ENCODE measurements at places on chromosomes 1 and 21.
A peak's percentile ranks its signal among the peaks of the same experiment; 100 is the strongest.

- DNase-seq = no peak
Measured at GRCh38 chr1:162370161-162370560, 6.5 kb downstream of the SPATA46 start.

- no peak for DNase-seq
Measured at GRCh38 chr1:22225858-22226589, 83.1 kb upstream of the WNT4 start.

DNA sequence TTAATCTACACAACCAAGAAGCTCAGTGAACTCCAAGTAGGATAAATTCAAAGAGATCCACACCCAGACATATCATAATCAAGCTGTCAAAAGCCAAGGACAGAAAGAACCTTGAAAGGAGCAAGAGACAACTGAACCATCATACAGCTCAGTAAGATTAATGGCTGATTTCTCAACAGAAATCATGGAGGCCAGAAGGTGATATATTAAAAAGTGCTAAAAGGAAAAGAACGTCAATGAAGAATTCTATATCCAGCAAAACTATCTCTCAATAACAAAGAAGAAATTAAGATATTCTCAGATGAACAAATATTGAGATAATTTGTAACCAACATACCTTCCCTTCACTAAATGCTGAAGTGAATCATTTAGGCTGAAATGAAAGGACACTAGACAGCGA lies 161.8 kb downstream of the TRABD2B start:
- DNase-seq = no peak

DNA sequence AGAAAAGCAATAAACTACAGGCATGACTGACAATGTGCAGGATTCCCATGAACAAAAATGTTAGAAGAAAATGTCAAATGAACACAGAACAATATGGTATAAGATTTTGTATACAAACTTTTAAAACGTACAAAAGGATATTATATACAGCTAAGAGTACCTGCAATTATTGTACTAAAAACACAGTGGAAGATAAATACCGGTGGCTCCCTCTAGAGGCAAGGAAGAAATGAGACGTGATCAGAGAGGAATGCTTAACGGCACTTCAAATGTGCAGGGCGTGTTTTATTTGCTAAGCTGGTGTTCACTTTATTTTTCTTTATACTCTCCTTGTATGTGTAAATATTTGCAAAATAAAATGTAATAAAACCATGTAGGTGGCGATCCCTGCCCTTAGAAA lies 191.8 kb upstream of the SAMSN1 start:
- DNase-seq = peak; percentile 37

GRCh38 chr1:47991187-47991586 lies 6.0 kb downstream of the TRABD2B start:
- no peak for DNase-seq

DNA sequence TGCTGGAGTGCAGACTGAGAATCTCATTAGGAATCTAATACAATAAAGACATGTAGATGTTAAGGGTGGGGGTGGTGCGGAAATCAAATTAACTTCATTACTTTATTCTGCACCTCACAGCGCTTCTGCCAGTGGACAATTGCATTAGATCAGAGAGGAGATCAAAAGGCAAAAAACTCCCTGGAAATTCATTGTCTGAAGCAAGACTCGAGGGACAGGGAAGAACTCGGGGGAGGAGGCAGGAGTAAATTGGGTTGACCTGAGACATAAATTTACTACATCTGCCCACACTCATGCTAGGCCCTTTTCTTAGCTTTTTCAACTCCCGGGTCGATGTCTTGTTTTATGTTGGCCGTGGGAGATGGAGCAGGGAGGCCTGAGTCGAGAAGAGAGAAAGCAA lies 315.4 kb downstream of the SPATA17 start:
- no peak for DNase-seq

DNA sequence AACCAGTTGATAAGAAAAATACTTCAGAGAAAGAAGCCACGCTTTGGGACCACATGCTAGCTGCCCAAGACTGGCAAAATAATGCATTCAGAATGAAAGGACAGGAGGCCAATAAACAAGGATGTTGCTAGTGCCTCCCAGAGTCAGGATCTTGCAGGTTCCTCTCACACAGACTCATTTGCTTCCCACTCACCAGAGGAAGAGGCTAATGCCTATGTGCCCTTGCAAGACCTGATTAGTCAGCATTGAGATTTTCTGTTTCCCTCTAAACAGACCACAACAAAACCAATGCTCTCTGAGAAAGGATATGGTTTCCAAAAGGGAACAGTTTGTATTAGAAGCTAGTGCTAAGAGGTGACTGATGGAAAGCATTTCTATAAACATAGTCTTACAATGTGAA lies 85.7 kb downstream of the NRDC start:
- DNase-seq = no peak

DNA sequence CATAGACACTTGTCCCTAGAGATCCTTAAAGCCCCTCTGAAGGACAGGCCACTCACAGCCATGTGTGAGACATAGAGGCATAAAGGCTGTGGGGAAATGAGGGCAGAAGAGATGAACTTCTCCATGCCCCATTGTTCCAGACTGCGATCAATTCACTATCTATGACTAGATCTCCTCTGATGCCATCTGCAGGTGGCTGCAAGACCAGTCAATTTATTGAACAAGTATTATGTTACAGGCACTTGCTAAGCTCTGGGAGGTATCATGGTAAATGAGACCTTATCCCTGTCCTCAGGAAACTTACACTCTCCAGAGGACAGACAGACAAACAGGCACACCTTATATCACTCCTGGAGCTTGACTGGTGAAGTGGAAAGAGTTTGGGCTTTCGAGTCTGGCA lies 22.9 kb downstream of the UBIAD1 start:
- no peak for DNase-seq

- no peak for DNase-seq
Measured at GRCh38 chr1:26994020-26994786, 711 bp downstream of the TRNP1 start.

DNA sequence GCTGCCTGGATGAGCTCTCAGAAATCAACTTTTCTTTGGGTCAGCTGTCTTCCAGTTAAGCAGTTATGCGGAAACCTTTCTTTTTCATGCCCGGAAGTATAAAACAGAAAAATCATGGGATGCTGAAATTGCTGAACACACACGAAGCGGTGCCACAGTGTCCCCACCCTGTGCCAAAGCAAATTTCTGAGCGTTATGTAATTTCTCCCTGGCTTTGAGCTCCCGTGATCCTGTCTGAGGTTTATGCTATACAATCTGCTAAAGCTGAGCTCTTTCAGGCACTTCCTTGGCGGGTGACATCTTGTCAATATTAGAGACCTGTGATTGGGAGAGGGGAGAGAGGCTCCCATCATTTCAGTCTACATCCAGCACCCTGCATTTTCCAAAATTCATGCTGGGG lies 201.7 kb downstream of the ROR1 start:
- DNase-seq = no peak

- DNase-seq = no peak
Measured at GRCh38 chr1:44351289-44351688, 3.8 kb downstream of the ERI3 start.

GRCh38 chr1:14658642-14659041 lies 60.2 kb downstream of the KAZN start:
- no peak for DNase-seq

DNA sequence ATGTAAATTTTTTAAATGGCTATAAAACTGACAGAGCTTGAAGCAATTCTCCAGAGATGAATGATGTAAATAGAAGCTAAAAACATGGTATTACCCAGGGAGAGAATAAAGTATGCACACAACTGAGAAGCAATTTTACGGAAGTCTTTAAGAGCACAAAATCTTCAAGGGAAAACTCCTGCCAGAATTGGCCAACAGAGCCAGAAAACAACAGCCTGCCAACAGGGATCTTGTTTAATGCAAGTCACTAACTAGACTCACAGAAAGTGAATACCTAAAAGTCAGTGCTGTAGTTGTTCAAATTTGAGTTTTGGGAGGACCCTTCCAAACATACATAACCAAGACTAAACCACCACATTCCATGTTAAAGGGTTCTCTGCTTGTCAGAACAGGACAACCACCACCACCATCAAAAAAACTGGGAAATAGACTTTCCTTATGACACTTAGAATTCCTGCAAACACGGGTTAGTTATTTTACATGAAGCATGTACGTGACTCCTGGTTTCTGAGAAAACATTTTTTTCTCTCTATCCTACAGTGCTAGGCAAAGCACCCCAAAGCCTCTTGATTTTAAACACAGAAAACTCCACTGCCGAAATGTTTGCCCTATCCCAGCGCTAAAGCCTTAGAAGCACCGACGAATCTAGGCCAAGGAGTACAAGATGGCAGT lies 1.6 kb downstream of the EPS15 start:
- no peak for DNase-seq

- DNase-seq = no peak
Measured at GRCh38 chr1:7198664-7199063, 413.4 kb downstream of the CAMTA1 start.

DNA sequence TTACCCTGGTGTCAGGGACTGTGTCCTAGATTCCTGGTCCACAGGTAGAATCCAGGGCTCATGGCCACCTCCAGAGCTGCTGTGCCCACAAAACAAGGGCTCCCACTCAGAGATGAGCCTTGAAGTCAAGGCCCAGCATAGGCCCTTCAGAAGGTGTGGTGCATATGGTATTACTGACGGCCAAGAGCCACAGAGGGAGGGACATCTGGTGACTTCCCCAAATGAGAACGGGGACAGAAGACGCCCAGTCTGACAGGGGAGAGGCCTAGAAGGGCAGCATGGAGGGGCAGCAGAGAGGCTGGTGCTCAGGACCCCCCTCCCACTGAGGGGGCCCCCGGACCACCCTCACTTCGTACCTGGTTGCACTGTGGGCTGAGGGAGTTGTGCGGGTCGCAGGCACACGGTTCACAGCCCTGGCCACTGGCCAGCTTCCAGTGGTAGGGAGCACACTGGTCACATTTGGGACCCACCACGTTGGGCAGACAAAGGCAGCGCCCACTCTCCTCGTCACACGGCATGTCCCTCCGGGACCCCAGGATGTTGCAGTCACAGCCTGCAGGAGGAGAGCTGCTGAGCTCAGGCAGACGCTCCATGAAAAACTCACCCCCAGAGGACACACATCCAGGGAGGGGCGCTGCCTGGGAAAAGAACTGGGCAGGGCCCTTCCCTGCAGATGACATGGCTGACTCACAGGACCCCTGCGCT lies 25.0 kb downstream of the LAMB3 start:
- DNase-seq = no peak

GRCh38 chr1:116711263-116711840 lies 42.9 kb upstream of the CD2 start:
- no peak for DNase-seq

- DNase-seq = no peak
Measured at GRCh38 chr1:241331328-241332036, 25.5 kb downstream of the RGS7 start.

DNA sequence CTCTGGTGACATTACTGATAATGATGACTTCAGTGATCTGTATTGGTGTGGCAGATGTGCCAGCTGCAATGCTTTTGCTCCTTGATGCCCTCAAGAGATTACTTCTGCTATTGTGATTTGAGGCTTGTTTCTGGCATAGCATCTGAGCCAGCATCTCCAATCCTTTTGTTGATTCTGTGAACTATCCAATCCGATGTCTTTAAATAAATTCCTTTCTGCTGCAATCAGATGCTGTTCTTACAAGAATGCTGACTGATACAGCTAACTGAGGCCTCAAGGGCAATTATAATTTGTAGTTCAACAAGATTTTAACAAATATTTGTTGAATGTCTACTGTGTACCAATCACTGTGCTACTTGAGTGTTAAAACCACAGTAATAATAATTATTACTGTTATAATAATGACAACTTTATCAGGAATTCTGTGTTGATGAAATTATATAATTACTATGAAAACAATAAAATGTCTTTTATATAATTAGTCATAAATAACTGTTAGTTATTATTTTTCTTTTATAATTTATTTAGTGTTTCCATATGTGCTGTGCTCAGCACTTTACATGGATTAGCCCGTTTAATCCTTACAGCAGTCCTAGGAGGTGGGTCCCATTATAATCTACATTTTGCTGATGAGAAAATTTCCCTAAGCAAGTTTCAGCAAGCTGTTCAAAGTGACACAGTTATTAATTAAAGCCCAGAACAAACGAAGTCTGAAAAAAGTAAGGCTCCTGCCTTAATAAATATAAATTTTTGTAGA lies 308.2 kb downstream of the BRINP3 start:
- no peak for DNase-seq

DNA sequence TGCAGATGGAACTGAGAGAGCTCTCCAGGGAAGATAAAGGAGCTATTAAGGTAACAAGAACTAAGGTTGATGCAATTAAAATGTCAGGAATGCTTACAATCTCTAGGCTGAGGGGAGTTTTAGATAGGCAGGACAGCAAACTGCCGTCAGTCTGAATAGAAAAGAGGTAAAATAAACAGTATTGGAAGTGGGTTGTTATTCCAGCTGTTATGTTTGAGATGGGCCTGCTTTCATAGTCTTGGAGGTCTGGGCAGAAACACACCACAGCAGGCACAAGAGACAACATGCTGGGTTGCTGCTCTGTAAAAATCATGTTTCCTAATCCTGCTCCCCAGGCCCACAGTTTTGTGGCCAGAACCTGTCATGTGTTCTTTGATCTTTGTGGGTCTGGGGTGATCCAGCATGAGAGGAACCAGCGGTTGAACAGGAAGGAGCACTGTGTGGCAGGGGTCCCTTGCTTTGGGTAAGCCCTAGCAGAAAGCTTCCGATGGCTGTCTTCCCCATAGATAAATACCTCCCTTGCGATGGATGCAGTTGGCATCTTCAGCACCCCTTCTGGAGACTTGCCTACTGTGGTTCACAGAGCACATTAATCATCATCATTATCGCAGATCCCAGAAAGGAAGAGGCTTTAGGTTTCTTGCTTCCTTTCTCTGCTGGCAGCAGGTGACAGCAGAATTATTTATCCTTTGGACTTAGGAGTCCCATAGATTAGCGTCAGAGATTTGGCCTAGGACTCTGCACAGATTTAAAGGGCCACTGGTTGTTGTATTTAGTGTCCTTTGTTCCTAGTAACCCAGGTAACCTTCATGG lies 97.1 kb downstream of the AK5 start:
- DNase-seq = no peak

- DNase-seq = no peak
Measured at GRCh38 chr1:86137436-86137835, 19.1 kb downstream of the COL24A1 start.

DNA sequence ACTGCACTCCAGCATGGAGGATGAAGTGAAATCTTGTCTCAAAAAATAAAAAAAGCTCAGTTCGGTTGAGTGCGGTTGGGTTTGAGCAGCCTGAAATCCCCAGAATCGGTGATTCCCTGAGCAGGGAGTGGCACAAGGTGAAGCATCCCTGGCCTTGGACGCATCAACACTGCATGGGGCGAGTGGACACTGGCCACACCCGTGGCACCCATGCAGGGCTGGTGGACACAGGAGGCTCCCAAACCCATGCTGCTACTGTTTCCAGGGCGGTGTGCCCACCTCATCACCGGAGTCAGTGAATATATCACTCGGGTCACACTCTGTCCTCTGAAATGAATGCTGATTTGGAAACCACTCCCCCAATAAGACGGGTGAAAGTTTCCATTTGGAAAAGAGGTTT lies 53.4 kb upstream of the ACTRT2 start:
- DNase-seq = no peak

DNA sequence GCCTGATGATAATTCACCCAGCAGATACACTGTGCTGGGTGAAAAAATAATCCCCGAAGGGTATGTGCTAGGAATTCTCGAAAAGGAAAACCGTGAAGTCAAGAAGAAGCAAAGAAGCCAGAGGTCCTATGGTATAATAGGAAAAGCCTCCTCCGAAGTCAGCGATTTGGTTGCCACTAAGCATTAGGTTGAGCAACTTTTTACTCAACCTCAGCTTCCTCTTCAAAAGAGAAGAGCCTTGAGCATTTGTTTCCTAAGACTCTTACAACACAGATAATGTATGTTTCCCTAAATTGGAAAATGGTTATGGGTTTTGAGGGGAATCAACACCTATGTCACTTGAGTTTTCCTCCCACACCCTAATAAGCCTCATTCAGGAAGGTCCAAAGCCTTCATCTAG lies 21.3 kb upstream of the MNDA start:
- DNase-seq = no peak
